ENCODE measurements at places on chromosomes 1 and 21.

DNA sequence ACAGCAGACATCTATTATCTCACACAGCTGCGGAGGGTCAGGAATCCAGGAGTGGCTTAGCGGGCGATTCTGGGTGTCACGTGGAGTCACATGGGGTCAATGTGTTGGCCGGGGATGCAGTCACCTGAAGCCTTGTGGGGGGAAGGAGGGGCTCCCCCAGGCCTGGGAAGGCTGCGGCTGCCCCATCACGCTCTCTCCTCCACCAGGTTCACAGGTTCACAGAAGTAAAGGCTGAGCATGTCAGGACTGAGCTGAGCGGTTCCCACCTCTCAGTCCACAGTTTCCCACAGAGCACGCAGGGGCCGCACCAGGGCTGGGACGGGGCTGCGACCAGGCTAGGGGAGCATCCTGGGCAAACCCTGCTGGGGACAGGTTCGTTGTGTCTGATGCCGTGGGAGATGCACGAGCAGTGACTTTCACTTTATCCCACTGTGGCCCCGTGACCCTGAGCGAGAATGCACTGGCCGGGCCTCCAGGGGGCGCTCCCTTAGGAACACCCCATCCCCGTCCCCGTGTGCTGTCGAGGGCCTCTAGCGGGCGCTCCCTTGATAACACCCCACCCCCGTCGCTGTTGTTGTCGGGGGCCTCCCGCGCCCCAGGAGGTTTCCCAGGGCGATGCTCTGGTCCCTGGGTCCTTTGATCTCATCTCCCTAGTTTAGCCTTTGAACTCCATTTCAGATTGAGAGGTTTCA, 73.2 kb upstream of the TRAPPC10 start:
- peak; percentile 83 for DNase-seq

GRCh38 chr1:45335855-45336324, 4.1 kb upstream of the TOE1 start:
- DNase-seq = no peak

DNA sequence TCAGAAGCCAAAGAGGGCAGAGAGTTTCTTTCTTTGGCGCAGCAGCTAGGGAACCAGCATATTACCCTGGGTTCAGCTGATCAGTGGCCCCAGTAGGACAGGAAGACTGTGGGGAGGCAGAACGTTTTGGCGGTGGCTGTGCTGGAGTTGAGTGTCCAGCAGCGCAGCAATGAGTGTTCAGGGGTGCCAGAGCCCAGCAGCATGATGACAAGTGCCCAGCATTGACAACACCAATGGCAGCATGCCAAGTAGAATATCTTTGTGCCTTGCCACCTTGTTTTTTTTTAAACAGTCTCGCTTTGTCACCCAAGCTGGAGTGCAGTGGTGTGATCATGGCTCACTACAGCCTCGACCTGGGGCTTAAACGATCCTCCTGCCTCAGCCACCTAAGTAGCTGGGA, 106.7 kb upstream of the CDC42BPA start:
- no peak for DNase-seq

- no peak for DNase-seq
Measured at GRCh38 chr1:65512967-65513780, 92.7 kb downstream of the LEPR start.

DNA sequence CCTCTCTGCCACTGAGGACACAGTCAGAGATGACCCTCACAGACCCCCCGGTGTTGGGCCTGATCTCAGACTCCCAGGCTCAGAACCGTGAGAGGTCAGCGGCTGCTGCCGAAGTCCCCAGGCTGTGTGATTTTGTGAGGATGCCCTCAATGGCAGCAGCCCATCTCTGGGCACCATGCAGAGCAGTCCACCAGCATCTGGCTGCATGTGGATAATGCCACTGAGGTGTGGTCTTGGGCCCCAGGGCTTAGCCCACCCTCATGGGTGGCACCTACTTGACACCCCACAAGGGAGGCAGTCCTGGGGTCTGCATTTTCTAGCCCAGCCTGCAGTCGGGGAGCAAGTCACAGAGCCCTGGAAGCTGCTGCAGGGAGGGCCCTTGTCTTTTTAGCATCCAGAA, 5.5 kb upstream of the ACTRT2 start:
- DNase-seq = no peak

- DNase-seq = no peak
Measured at GRCh38 chr1:224368409-224368808, 11.7 kb downstream of the CNIH4 start.

- DNase-seq = no peak
Measured at GRCh38 chr1:239354231-239354630, 32.1 kb upstream of the CHRM3 start.

- DNase-seq = no peak
Measured at GRCh38 chr1:232650845-232651244, 20.9 kb upstream of the SIPA1L2 start.

DNA sequence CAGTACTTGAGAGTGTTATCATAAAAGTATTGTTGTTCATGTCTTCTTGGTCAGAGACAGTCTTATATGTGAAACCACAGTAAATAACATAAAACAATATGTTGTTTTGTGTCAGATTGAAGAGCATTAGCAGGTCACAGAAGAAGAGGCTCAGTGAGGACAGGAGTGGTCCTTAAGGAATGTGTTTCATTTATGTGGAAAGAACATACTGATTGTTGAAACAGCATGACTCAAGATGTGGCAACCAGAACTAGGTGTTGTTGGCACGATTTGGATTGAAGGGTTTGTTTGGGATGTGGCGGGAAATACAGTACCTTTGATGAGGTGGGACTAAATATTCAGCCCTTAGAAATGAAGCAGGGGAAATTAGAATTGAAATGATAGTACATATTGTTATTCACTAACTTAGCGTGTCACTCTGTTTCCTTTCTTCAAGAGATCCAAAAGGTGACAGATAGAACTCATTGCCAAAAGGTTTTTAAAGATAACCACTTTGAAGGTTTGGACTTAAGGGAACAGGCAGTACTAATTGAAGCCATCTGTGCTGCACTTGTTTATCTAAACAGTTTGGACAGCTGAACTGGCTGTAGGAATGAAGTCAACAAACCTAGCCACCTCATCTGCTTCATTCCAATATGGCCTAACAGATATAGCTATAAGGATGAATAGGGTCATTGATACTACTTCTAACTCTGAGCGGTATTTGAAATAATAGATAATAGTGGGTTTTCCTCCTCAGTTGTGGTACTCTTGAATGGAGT, 14.4 kb downstream of the RALGPS2 start:
- no peak for DNase-seq

DNA sequence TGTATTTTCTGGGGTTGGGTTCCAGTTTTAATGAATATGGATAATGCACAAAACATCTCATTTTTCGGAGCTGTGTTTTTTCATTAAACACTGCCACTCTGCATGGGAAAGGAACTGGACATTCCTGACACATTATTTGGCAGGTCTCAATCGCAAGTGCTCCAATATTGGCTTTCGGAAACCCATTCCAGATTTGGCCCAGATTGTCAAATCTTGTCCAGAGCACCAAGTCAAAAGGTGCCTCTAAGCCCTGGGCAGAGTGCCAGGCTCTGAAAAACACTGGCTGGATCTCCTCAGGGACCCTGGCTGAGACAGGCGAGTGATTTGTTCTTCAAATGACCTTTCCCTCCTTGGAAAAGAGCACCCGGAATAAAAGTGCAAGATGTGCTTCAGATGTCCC, 68.4 kb upstream of the MRPS6 start:
- no peak for DNase-seq

DNA sequence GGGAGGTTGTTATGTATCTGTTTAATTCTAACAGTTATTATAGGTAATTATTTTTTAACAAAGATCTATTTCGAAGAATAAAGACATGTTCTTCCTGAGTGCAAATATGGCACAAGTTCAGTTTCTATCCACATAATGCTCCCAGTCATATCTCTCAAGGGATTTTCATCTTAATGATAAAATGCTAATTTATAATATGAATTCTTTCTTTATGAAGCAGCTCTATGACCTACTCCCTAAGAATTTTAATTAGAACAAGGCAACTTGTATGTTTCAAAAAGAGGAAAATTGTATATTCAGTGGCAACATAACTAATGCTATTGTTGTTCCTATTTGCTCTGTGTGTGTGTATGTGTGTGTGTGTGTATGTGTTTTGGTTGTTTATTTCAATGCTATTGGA, 1222.1 kb upstream of the NCAM2 start:
- no peak for DNase-seq

- DNase-seq = peak; percentile 39
Measured at GRCh38 chr1:1959840-1960479, 40.9 kb upstream of the TMEM52 start.

- no peak for DNase-seq
Measured at GRCh38 chr1:66758241-66758755, 6.0 kb downstream of the DYNLT5 start.

DNA sequence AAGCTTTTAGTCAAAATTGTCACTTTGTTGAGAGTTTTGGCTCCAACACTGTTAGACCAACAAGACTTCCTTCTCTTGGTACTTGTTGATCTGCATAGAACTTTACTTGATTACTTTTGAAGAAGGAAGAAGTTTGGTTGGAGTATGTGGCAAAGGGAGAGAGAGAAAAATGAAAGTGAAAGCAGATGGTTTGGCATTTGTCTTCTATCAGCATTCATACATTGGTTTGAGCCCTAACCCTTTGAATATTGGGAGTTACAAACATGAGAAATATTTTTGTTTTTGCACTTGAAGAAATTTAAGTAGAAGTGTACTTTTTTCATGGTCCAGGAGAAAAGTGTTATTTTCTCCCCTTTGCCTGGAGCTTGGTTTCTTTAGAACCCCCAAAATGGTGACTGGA, 169.8 kb downstream of the ADGRL4 start:
- peak; percentile 0 for DNase-seq

DNA sequence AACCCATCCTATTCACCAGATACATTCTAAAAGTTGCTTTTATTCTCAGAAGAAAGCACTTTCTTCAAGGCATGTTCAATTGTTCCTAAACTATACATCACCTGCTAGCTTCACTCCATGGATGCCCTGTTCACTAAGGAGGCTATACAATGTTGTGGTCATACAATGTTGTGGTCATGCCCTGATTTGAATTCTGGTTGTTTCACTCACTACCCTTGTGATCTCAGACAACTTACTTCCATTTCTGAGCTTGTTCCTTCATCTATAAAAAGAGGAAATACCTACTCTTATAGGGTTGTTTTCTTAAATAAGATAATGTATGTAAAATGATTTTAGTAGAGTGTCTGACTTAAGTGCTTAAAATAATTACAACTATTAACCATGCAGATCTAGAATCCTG, 19.7 kb downstream of the EDEM3 start:
- no peak for DNase-seq

DNA sequence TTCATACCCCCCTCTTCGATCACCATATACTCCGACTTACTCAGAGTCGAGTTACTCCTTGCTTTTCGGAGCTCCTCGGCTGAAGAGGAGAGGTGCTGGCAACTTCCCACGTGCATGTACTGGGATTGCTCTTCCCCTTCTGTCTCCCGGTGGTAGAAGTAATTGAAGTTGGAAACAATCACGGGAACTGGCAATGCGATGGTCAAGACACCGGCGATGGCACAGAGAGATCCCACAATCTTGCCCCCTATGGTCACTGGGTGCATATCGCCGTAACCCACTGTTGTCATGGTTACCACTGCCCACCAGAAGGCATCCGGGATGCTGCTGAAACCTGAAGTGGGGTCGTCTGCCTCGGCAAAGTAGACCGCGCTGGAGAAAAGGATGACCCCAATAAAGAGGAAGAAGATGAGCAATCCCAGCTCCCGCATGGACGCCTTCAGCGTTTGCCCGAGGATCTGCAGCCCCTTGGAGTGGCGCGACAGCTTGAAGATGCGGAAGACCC, 1.5 kb downstream of the KCNA3 start:
- DNase-seq = peak; percentile 41

GRCh38 chr1:200774735-200775444, 36.2 kb downstream of the CAMSAP2 start:
- DNase-seq = no peak

- no peak for DNase-seq
Measured at GRCh38 chr1:88399690-88400089, 284.4 kb upstream of the PKN2 start.

DNA sequence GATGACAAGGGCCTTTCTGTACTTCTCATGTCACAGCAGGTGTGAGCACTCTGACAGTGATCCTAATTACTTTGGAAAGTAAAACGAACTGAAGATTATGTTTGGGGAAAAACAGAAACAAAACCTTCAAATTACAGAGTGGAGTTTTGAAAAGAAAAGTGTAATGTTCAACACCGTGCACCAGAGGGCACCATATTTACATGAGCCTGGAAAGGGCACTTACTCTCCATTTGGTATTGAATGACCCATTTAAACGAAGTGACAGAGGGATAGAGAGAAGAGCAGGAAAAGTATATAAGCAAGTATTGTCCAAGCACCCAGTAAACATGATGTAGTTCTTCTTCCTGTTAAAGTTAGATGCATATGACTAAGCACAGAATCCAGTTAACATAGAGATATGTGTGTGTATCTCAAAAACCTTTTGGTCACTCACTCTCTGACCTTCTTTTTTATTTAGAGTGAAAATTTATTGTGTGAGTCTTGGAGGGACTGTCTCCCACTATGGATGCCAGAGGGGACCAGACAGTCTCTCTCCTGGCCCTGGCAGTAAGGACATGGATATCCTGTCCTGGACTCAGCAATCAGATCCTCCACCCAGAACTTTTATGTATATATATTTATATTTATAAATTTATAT, 3.8 kb upstream of the RGSL1 start:
- DNase-seq = peak; percentile 40

DNA sequence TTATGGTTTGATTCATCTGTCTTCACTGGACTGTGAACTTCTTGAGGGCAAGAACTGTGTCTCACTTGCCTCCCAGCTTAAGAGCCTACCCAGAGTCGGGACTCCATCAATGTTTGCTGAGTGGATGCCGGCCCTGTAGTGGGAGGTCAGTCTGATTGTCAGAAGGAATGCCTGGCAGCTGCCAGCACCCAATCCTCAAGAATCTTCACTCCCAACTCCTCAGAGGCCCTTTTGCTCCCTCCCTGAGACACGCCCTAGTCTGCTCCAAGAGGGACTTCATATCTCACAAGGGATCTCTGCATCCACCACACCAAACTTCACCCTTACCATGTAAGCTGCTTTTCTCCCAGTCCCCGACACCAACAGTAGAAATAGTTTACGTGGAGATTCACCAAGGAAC, 15.2 kb upstream of the KDM4A start:
- DNase-seq = no peak

- peak; percentile 69 for DNase-seq
Measured at GRCh38 chr1:116826818-116827606, 72.8 kb downstream of the CD2 start.

DNA sequence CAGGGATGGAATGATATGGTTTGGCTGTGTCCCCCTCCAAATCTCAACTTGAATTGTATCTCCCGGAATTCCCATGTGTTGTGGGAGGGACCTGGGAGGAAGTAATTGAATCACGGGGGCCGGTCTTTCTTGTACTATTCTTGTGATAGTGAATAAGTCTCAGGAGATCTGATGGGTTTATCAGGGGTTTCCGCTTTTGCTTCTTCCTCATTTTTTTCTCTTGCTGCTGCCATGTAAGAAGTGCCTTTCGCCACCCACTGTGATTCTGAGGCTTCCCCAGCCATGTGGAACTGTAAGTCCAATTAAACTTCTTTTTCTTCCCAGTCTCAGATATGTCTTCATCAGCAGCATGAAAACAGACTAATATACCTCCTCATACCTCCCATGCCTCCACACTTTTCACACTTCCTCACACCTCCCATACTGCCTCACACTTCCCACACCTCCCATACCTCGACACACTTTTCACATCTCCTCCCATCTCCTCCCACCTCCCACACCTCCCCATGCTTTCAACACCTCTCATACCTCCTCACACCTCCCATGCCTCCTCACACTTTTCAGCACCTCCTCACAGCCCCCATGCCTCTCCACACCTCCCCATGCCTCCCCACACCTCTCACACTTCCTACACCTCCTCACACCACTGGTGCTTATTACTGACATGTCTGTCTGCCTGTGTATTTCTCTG, 21.3 kb downstream of the GPR137B start:
- no peak for DNase-seq
